Activated CD4-positive, CD25-positive, alpha-beta regulatory T cell (primary cell): ENCODE measurements at places on chromosomes 4 and X.

- DNase-seq, result no peak
Observed at GRCh38 chr4:7006411-7006810, 36.8 kb upstream of the TADA2B start.

DNA sequence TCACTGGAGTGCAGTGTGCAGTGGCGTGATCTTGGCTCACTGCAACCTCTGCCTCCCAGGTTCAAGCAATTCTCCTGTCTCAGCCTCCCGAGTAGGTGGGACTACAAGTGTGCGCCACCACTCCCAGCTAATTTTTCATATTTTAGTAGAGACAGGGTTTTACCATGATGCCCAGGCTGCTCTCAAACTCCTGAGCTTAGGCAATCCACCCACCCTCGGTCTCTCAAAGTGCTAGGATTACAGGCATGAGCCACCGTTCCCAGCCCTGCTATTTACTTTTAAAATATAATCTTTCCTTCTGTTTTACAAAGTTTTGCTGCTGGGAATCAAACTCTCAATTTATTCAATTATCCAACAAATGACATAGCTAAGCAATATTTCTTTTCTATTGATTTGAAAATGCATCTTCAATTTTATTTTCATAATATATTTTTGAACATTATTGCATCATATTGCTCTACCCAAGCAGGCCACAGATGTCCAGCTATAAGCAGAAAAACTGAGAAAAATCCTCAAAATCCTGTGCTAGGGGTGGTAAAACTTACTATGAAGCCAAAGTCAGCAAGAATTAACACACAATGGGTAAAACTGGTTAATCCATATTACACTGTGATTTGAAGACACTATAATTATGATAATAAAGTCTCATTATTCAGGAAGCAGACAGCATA lies 5.2 kb downstream of the TIFA start:
- DNase-seq, result no peak

GRCh38 chr4:159927781-159928180 lies 824.9 kb downstream of the RAPGEF2 start:
- no peak for DNase-seq

DNA sequence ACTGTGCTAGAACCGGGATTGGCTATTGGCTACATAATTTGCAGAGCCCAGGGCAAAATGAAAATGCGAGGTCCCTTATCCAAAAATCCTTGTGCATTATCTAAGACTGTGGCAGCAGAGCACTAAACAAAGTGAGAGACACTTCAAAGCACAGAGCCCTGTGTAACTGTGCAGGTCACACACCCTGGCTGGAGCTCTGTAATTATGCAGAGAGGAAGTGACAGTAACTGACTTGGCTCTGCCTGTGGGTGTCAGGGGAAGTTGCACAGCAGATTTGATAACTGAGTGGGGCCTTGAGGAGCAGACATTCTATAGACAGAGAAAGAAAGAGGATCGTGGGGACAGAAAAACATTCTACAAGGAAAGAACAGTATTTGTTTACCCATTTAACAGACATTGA lies 173.5 kb upstream of the FMR1 start:
- DNase-seq, result no peak

DNA sequence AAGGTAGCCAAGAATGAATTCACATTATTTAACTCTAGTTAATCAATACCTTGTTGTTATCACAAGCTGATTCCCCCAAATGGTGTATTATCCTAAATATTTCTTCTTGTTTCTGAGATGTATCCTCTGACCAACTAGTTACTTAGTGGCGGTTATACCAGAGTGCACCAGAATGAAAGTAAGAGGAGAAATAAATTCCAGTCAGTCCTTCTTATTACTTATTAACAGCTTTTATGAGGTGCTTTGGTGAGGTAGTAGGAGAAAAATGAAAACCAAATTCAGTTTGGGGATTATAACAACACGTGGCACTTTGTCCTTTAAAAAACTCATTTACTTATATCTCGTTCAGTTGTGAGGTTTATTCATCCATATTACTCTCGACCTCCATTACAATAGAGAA lies 101.9 kb downstream of the AMMECR1 start:
- no peak for DNase-seq

DNA sequence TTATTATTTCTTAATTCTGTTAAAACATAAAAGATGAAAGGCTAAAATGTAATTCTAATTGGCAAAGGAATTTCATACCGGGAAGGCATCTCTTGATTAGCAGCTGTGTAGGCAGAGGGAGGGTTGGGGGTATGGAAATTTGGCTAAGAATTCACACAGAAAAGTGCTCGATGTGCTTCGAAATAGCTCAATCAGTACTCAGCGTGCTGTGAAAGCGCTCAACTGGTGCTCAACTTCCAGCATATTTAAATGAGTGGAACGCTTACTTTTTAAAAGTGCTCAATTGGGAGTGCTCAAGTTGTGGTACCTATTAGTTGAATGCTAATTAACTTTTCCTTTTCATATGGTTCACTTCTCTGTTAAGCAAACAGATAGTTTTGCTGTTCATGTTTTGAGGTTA lies 695.9 kb upstream of the ATOH1 start:
- DNase-seq, result no peak

DNA sequence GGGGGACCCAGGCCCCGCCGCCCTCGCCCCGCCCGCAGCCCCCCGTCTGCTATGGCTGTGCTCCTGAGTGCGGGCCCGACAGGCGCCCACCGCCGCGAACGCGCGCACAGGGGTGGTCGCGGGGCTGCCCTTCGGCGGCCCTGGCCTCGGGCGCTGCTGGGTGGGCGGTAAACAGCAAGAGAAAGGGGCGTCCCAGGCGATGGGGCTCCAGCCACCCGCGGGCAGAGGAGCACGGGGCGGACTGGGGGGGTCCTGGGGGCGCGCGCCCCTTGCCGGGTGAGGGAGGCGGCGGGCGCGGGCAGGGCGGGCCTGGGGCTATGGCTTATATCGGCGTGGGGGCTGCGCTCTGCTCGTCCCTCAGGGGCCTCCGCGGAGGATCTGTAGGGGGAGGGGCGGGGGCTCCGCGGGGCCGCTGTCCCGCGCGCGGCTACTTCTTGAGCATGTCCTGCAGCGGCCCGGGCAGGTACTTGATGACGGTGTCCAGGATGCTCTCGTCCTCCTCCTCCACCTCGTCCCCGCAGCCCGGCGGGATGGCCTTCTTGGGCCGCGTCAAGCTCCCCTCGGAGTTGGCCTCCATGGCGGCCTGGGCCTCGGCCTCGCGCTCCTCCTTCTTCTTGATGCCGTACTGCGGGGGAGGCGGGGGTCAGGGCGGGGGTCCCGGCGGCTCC lies 39.7 kb downstream of the CPLX1 start:
- DNase-seq, result no peak

GRCh38 chrX:101619364-101619763 lies 1.6 kb upstream of the ARMCX6 start:
- no peak for DNase-seq

GRCh38 chrX:41014776-41015360 lies 70.4 kb upstream of the USP9X start:
- DNase-seq, result no peak

GRCh38 chr4:18756671-18757070 lies 735.1 kb upstream of the LCORL start:
- no peak for DNase-seq

DNA sequence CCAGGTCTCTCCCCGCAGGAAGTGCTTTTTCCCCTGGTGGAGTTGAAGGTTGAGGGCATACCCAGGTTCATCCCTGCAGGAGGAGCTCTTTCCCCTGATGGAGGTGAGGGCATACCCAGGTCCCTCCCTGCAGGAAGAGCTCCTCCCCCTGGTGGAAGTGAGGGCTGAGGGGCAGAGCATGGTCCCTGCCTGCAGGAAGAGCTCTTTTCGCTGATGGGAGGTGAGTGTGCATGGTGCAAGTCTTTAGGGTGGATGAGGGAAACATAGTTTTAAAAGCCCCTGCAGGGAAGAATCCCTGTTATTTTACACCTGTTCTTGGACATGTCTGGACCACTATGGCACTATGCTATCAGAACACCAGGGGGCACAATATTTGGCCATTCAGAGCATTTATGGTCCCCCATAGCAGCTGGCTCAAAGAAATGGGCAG lies 43.7 kb upstream of the PUDP start:
- DNase-seq, result no peak

- no peak for DNase-seq
Observed at GRCh38 chrX:94435799-94436198, 761.8 kb downstream of the FAM133A start.

DNA sequence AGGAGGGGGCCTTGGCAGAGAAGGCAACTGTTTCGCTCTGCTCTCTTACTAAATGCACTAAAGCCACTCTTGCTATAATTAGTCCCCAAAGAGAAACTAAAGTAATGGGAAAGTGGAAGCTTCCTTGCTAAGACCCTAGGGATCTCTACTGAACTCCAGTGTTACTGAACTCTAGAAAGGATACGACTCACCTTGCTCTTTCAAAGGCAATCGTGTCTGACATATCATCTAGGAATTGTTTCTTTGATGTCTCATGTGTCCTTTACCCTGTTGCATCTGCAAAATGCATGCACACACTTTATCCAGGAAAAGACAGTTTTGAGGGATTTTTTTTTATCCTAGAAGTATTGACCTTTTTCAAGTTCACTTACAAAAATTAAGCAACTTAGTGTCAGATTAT lies 148.1 kb upstream of the FAM9B start:
- DNase-seq, result no peak

DNA sequence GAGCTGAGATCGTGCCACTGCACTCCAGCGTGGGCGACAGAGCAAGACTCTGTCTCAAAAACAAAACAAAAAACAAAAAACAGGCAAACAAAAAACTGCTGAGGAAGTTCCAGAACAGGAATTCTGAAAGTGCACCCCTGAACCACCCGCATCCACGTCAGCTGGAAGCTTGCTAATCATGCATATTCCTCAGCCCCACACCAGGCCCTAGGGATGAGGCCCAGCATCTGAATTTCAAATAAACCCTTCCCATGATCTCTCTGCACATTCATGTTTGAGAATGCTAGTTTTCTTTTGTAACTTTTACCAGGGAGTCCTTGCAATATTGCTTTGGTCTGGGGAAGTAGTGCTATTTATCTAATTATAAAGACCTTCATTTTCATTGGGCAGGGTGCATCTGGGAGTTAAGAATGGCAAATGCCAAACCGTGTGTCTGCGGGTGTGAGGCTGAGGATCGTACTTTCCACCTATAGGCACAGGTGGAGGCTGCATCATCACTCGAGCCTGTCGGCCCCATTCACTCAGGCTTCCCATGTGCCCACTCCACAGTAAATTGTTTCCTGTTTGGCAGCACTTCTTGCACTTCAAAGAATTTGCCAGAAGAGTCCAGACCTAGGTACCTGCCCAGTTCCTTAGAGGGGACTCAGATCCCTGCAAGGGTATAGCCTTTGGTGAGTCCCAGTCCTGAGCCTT lies 23.6 kb downstream of the CCKAR start:
- DNase-seq, result no peak

DNA sequence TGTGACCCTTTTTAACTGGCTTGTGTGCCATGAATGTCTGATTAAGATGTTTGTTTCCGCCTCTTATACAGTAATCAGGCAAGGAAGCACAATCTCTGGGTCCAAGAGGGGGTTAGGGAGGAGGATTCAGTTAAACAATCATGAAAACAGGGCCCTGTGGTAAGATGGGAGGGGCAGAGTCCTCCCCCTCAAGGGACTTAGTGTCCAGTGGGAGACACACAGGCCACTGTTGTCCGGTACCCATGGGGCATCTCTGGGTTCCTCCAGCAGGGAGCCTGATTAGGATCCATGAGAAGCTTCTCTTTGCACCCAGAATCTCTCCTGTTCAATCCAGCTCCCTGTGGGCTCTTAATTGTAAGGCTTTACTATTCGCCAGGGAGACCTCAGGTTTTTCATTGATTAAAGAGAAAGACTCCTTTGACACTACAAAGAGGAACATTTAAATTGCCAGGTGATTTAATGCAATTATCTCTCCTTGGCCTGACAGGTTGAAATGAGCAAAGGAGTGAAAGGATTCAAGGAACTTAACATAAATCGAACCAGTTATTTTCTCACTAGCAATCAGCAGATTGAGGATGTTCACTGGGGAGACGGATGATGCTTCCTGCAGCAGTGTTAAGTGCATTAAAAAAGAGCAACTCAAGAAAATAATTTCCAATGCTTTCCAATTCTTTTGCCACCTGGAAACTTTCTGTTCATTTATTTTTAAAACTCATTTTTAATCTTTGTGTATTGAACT lies 225.4 kb downstream of the PTTG2 start:
- no peak for DNase-seq

GRCh38 chr4:147287588-147287890 lies 193.4 kb upstream of the EDNRA start:
- no peak for DNase-seq

- DNase-seq, result no peak
Observed at GRCh38 chr4:158873795-158874401, 105.1 kb downstream of the FNIP2 start.

DNA sequence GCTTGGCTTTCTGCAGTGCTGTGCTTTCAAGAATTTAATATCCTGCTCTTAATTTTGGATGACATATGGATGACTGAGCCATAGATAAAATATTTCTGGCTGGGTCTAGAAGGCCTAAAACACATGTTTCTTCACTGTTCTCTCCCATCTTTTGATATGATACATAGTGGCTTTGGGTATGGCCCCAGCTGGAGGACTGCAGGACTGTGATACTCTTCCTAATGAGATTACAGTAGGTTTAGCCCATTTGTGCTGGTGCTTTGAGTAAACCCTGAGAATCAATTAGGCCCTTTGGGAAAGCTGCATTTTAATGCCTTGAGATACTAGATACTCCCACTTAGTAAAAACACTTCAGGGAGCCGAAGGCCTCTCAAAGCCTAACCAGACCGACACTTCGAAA lies 38.0 kb downstream of the KIT start:
- DNase-seq, result no peak

- DNase-seq, result no peak
Observed at GRCh38 chr4:151691639-151692442, 69.0 kb downstream of the GATB start.

DNA sequence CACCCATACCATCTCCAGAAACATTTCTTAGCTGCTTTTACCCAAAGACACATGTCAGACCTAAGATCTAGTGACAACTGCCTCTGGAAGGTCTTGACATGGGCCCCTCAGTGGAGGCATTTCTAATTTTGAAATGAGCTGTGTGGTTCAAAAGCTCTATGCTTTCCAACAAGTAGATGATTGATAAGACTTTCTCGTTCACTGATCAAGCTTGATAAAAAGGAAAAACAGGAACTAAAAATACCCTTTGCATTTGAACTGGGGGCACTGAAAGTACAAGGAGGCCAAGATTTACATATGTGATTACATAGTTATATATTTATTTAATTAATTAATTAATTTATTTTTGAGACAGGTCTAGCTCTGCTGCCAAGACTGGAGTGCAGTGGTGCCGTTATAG lies 61.3 kb upstream of the SCOC start:
- no peak for DNase-seq

GRCh38 chrX:153776120-153776599 lies 4.7 kb upstream of the SRPK3 start:
- DNase-seq, result no peak

- DNase-seq, result no peak
Observed at GRCh38 chrX:49247346-49247745, 12.1 kb downstream of the CCDC22 start.
